CD8-positive, alpha-beta memory T cell (primary cell): ENCODE measurements at places on chromosomes 7 and 10.

DNA sequence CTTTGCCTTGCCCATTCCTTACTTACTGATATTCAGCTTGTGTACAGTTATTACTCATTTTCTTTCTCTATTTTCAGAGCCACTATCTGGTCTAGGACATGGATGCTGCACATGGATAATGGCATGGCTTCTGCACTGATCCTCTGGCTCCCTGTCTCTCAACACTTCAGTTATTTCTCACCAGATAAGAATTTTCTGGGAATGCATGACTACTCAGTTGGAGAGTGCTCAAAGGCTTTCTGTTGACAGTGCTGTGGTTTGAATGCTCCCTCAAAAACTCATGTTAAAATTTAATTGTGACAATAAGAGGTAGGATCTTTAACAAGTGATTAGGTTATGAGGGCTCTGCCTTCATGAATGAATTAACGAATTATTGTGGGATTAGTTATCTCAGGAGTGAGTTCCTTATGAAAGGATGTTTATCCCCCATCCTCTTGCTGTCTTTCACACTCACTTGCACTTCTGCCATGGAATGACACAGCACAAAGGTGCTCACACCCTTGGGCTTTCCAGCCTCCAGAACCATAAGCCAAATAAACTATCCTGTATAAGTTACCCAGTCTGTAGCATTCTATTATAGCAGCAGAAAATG, 16.1 kb upstream of the PIK3CG start:
- DNase-seq = no peak

DNA sequence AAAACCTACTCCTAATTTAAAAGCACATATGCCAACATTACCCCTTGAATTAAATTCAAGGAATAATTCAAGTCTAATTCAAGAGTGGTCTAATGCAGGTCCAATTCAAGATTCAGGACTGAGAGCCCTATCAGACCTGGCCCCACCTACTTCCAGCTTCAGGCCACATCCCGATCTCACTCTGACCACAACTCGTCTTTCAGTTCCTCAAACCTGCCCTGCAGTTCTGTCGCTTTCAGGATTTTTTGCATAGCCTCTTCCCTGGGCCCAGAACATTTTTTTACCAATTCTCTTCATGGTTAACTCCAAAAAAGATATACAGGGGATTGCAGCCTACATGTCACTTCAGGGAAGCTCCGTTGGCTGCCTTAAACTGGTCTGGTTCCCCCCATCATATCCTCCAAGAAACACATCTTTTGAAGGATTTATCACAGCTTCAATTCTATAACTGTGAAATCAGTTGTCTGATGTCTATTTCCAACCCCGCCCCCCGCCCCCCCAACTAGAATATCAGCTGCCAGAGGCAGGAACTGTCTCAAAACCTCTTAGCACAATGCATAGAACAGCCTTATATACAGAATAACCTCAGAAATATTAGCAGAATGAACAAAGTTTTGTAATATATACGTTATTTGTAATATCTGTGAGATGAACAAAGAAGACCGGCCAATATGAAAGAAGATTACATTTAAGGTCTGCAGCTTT, 20.8 kb downstream of the CCDC6 start:
- DNase-seq = no peak

- DNase-seq = no peak
Observed at GRCh38 chr10:5355594-5356301, 9.0 kb upstream of the UCN3 start.

GRCh38 chr10:71696628-71697326, 22.8 kb downstream of the C10orf105 start:
- DNase-seq = peak; percentile 61

- DNase-seq = no peak
Observed at GRCh38 chr10:129411772-129412171, 55.3 kb upstream of the MGMT start.

DNA sequence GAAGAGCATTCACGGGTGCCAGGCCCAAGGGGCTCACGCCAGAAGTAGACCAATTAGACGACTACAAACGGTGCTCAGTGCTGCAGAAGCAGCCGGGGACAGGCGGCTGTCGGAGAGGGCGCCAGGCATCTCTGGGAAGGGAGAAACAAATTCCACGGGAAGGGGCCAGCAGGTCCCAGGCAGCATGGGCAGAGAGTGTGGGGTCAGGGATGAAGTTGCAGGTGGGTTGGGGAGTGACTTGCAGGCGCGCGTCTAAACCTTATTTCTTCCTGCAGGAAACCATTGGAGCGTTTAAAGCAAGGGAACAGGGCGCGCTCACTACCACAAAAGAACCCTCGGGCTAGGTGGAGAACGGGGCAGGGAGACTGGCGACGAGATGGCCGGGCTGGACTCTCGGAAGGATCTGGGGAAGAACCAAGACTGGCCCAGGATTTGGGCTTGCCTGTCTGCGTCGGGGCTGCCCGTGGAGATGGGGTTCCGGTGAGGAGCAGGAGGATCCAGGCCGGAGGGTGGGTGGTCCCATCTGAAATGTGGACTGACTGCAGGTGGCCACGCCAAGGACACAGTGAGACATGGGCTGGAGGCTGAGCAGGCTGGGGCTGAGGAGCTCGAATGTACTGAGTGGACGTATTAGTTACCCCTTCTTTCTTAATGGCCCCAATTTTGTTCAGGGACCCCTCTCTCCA, 116.3 kb upstream of the DIP2C start:
- no peak for DNase-seq

DNA sequence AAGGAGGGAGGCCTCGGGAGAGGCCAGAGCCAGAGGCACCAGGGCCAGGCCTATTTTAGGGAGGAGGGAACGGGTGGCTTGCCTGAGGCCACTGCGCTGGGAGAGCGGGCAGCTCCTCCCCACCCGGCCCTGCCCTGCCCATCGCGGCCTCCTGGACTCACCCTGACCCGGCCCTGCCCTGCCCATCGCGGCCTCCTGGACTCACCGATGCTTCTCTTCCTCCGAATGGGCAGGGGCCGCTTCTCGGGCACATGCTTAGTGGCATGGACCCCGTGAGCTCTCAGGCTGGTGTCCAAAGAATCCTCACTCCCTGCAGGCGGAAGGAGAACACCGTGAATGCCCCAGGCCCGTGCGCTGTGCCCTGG, 7.5 kb downstream of the PDGFA start:
- DNase-seq = no peak

DNA sequence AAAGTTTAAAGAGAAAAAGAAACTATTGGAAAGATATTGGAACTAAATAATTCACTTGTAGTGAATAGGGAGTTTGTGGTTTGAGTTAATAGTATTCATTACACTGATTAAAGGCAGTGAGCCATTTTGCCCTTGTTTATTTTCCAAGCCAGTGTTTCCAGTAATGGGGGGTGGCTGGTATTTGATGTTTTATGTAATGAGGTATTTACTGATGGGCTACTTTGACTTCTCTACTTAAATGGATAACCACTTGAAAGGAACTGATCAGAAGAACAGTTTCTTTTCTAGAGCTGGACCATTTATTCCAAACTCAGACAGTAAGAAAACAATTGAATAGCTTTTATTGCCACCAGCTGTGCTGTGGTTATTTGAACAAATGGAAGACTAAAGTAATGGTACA, 227.0 kb upstream of the HDAC9 start:
- no peak for DNase-seq

GRCh38 chr7:1460821-1461645, 1.8 kb upstream of the MICALL2 start:
- DNase-seq = no peak

DNA sequence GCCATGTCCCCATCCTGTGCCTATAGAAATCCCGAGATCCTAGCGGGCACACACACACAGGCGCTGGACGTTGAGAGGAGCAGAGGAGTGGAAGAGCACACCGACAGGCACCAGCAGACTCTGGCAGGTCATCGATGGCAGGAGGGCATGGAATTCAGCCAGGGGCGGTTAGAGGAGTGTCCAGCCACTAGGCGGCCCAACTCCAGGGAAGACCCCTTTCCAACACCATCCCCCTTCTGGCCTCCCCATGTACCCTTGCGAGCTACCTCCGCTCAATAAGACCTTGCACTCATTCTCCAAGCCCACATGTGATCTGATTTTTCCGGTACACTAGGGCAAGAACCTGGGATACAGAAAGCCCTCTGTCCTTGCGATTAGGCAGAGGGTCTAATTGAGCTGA, 356.0 kb upstream of the DPP6 start:
- DNase-seq = no peak

- DNase-seq = no peak
Observed at GRCh38 chr7:40969641-40970040, 733.2 kb downstream of the INHBA start.

DNA sequence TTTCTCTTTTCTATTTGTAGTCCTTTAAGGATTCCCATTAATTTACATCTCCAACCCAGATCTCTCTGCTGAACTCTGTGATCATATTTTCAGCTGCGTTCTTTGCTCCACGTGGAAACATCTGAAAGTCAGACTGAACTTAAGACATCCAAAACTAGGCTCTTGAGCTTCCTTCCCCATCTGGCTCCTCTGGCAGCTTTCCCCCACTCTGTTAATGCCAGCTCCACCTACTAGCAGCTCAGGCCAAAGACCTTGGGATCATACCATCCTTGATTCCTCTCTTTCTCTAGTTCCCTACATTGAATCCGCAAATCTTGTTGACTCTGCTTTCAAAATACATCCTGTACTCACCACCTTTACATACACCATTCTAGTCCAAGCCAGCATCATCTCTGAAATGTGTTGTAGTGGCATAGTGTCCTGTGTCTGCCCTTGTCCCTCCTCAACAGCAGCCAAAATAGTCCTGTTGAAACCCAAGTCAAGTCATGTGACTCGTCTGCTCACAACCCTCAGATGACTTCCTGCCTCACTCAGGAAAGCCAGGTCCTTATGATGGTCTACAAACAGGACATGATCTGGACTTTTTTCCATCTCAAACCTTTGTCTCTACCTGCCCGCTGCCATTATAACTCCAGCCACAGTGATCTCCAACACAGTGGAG, 7.0 kb downstream of the REEP3 start:
- no peak for DNase-seq

DNA sequence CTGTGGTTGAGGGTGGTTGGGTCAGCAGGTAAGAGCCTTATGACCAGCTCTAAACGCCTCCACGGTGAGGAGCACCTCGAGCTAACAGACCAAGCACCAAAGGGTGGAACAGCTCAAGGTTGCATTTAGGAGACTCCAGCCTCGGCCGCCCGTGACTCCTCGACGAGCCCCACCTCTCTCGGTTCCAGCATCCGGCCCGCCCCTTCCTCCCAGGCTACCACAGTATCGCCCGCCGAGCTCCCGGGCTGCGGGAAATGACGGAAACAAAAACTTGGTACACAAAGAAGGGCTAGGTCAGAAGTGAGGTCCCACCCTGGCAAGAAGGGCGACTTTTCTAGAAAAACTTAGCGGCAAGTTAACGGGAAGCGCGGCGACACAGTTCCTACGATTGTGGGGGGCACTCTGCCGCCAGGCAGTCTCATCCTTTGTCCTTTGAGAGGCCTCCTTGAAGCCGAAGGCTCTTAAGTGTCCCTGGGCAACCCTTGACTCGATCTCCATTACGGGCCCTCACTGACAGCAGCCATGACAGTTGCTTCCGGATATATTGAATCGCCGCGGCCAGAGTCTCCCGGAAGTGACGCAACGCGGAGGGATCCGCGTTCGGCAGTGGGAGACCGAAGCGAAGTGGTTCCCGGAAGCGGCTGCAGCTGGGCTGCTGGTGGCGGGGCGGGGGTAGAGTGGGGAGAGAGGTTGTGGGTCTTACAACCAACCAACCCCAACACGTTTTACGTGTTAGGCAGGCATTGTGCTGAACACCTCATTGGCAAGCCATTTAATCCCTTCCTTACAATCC, 40.2 kb upstream of the ZNF518A start:
- peak; percentile 96 for DNase-seq

DNA sequence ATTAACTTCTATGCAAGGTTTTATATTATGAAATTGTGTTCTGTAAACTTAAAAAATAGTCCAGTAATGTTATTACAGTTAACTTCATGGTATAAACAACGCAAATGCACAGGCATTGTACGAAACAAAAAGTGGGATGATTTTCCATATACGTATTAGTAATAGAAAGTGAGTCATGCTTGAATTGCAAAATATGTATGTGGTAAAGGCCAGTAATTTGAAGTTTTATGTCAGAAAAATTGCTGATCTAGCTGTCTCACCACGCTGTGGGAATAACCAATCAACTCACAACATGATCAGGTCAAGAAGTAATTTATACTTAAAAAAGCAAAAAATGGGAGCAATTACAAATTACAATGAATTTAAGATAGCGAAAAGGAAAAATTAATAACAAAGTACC, 37.0 kb upstream of the GLI3 start:
- no peak for DNase-seq

GRCh38 chr10:117884093-117884492, 162.6 kb downstream of the RAB11FIP2 start:
- no peak for DNase-seq

DNA sequence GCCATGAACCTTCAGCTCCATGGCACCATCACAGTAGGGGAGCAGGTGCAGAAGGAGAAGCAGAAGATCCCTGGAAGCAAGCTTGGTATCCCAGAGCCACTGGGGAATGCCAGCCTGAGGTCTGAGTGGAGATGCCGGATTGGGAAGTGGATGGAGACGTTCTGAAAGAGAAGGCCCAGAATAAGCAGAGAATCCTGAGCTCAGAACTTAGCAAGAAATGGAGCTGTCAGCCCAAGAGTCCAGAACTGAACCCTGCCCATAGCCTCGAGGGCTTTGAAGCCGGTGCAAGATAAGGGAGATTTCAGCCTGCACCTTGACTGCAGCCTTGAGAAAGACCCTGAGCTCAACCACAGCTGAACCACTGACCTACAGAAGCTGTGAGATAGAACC, 13.9 kb upstream of the GDF10 start:
- DNase-seq = no peak

- DNase-seq = peak; percentile 89
Observed at GRCh38 chr7:92134271-92135051, at the start of gene CYP51A1. TSS of gene CYP51A1 (minus strand) at chr7:92134477. CDS start at chr7:92134364, 113 bp downstream.

DNA sequence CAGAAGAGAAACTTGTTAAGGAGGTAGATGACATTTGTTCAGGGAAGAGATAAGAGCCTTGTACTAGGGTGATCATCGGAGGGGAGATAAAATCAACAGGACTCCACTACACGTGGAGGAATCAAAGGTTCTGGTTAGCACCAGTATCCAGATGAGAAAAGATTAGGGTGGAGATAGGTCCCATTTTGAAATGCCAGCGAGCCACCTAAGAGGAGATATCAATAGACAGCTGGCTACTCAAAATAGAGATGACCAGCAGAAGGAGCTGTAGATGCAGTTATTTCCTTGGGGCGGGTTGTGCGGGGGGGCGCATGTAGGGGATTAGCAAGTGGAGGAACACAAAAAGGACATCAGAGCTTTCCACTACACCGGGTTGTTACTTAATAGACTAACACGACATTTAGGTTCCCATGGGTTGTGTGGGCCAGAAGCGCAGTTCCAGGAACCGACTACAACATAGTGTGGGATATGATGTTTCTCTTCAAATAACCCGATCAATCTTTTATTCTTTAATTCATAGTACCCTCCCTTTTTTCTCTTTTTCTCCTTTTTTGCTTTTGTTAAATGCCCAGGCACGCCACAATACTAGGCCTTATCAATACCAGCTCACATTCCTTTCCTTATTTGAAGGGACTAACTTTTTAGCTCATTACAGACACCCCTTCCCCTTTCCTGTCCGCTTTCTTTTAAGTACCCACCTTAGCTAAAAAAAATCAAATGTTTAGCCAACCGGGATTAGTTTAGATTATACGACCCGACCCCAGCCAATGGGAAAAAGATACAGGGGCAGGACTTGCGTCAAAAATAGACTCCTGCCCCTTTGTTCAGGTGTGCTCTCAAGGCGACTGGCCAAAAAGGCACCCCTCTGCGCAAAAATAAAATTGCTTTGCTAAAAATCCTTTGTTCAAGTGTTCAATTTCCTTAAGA, 2.0 kb upstream of the KIF11 start:
- no peak for DNase-seq
